ENCODE measurements at places on chromosomes 11 and 22. TPM values are rescaled to one million over a fixed set of nuclear protein-coding genes. Genes with fewer than 3 reads are reported as not detected.

DNA sequence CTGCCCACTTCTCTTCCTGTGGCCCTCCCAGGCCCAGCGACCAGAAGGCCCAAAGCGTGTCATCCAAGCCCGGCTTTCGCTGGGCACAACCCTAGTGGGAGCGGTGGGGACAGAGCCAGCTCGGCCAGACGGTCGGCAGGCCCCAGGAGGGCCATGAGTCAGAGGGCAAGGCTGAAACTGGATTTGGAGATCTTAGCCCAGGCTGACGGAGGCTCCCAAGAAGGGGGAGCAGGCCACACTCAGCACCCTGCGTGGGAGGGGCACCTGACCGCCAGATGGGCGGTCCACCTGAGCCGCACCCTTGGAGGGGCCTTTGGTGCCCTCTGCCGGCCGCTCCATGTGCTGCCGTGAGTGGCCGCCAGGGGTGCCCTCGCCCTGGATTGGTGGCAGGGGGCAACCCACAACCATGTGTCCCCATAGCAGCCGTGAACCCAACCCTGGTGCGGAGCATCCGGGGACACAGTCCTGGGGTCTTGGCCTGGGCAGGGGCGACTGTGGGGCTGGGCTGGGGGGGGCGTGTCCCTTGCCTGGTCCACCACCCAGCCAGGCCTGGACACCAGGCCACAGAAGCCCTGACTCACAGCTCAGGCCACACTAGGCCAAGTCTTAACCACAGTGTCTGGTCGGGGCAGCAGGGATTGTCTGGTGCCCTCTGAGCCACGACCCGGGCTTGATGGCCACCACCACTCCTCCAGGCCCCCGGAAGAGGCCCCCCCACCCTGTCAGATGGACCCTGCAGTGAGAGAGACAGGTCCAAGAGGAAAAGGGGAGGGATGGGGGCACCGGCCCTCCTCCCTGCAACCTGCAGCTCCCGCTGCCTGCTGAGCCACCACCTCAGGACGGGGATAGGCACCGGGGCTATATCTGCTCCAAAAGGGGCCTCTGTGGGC is 19.2 kb upstream of the TALDO1 start:
- DNase-seq: peak; percentile 65

DNA sequence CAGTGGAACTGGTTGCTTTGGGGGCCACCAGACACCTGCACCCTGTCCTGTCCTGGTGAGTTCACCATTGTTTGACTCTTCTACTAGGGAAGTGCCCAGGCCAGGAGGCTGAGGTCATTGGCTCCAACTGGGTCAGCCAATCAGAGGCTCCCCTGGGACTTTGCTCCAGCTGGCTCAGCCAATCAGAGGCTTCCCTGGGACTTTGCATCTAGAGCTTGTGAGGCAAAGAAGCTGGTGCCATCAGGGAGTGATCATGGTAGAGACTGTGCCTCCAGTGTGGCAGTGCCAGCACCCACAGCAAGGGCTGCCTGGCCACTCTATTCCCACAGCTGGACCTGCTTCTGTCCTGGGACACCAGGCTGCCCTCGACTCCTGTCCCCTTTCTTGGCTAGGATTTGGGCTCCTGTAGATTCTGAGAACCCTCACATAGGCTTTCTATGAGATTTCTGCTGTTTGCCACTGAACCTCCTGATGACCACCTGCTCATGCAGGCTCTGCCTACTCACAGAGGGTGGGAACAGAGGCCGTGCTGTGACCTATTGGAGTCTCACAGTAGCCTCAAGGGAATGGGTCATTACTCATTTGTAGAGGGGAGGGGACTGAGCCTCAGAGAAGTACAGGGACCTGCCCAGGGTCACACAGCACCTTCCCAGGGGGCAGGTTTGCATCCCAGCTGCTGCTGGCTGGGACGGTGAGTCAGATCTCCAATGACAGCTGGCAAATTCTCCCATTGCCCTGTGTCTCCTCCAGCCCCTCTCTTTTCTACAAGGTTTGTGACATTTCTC is 59.2 kb upstream of the SHISAL1 start:
- no peak for DNase-seq

- DNase-seq: peak; percentile 56
These were observed 3.8 kb upstream of the ADORA2A start for GRCh38 chr22:24423519-24424000.

DNA sequence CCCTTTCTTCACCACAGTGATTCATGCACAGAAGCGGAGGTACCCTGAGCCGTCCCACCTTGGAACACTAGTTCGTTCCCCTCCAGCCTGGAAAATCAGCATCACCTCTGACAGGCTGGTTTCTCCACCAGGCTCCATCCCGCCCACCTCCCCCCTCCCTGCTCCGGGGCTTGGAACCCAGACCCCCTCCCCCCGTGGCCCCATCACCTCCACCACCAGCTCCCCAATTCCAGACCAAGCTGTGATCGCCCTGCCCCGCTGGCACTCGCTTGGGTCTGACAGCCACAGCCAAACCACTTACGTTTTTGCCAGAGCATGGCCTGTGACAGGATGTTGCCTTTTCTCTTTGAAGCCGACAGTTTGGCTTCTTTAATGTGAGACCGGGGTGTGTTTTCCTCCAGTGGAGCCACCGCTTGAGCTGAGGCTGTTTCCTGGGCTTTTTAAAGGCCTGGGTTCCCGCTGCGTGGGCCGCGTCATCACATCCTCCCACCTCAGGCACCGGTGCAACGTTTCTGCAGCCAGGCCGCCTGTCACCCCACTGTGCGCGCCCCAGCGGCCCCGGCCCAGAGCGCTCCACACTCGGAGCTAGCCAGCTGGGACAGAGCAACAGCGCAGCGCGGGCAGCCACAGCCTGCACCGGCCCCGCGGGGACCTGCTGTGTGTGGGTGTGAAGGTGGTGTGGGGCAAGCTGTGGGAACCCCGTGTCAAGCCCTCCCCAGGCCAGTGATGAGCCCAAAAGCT is at the start of gene POU2AF1:
TSS of gene POU2AF1 (minus strand) at position 415 of the 741 bp plus-strand sequence. CDS start at position 317, 98 bp downstream.
- DNase-seq: no peak

GRCh38 chr22:27880778-27881394 is 38.2 kb downstream of the PITPNB start:
- DNase-seq: peak; percentile 33

DNA sequence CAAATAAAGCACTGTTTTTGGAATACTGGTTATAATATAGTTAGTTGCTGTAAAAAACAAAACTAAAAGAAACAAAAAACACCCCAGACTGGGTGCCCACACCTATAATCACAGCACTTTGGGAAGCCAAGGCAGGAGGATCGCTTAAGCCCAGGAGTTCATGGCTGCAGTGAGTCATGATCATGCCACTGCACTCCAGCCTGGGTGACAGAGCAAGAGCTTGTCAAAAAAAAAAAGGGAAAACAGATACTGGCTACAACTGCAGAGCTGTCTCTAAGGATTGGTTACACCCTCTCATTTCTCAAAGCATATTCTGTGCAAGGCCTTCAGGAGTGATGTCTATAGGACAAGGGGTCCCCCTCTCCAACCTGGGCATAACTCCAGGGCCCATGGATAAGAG is 14.6 kb upstream of the STK33 start:
- DNase-seq: no peak

MIAT gene
- 0.03 TPM for polyA plus RNA-seq

- DNase-seq: no peak
These were observed 105.8 kb downstream of the DSCAML1 start for GRCh38 chr11:117691218-117691514.

OSM gene
- 146 TPM for polyA plus RNA-seq

DNA sequence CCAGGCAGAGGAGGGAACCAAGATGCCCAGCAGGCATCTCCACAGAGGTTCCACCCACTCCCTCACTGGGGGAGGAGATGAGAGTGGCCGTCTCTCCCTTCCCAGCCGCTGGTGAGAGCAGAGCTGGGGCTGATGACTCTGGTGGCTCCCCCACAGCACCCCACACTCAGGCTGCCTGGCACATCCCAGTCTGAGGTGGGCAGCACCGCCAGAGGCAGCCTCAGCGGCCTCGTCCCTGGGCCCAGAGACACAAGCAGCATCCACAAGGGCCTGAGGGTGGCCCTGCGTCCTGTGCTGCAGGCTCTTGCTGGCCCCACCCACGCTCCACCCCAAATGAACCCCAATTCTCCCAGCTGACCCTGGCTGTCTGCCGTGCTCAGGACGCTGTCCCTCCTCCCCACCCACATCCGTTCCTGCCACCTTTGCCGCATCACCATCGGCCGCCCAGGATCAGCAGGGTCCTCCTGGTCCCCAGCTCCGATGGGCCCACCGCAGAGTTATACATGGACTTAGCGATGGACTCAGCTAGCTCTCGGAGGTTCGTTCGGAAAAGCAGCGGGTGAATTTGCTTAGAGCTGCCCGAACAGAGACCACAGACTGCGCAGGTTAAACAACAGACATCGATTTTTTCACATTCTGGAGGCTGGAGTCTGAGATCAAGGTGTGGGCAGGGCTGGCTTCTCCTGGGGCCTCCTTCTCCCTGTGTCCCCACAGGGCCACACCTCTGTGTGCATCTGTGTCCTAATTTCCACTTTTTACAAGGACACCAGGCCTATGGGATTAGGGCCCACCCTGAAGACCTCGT is 20.2 kb upstream of the CTSD start:
- no peak for DNase-seq

GRCh38 chr11:56889986-56890385 is 98.7 kb upstream of the OR5AK2 start:
- DNase-seq: no peak

DNA sequence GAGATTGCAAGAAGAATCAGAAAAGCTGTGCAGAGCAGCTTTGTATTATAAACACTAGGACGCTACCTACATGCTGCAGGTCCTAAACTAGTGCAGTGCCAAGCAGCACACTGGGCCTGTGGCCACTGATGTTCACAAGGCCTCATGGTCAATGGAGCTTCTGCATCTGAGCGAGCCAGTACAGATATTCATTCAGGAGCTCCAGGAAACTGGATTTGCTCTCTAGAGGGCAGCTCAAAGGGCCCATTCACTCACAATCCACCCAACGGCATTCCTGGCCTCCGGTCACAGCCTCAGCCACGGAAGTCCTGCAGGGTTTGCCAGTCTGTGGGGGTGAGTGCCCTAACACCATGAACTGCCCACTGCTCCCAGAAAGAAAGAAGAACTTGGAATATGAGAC is 5.8 kb upstream of the TBC1D10A start:
- no peak for DNase-seq

Measured in CD14-positive monocyte (primary cell).